ENCODE measurements at places on chromosomes 1 and 21.

DNA sequence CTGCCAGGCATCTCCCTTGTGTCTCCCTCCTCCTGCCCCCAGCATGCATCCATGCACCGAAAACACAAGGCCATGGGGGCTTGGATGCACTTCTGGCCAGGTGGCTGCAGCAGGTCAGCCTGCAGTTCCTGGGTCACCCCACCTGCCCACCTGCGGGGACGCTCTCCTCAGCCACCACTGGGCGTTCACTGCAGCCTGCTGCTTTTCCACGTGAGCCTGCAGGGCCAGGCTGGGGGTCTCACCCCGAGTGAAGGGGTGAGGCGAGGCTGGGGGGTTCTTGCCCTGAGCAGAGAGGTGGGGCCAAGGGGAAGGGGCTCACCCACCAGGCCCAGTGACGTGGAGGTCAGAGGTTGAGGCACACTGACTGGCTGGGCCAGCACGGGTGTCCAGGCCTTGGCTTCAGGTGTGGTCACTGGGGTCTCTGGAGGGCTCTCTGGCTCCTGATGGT lies 64.6 kb downstream of the WNT9A start:
- DNase-seq: peak; percentile 15

DNA sequence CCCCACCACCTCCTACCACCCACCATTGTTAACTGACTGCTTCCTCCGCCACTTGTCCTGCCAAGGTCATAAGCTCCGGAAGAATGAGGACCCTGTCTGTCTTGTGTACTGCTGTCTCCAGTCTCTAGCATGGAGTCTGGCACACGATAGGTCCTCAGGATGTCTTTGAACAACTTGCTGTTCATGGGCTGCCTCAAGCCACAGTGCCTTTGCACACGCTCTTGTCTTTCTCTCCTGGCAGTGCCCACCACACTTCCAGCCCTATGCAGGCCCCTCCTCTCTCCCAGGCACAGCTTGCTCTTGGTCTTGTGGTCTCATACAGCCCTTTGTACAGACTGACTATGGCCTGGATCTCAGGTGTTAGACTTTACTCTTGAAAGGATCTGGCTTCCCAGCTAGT lies 97.6 kb downstream of the ARHGEF10L start:
- no peak for DNase-seq

- no peak for DNase-seq
These were observed 1.7 kb downstream of the ASPM start for GRCh38 chr1:197144570-197145325.

- DNase-seq: no peak
These were observed 7.6 kb upstream of the ATF3 start for GRCh38 chr1:212600980-212601379.

- DNase-seq: no peak
These were observed 372.1 kb upstream of the VAMP3 start for GRCh38 chr1:7398982-7399381.

- no peak for DNase-seq
These were observed 11.7 kb upstream of the ECE1 start for GRCh38 chr1:21301794-21302440.

GRCh38 chr1:214019499-214019898 lies 31.7 kb downstream of the PROX1 start:
- no peak for DNase-seq

- DNase-seq: no peak
These were observed 7.0 kb upstream of the PCP4L1 start for GRCh38 chr1:161251579-161251978.
